ENCODE measurements at places on chromosomes 4 and X.
A peak's percentile ranks its signal among the peaks of the same experiment; 100 is the strongest.

DNA sequence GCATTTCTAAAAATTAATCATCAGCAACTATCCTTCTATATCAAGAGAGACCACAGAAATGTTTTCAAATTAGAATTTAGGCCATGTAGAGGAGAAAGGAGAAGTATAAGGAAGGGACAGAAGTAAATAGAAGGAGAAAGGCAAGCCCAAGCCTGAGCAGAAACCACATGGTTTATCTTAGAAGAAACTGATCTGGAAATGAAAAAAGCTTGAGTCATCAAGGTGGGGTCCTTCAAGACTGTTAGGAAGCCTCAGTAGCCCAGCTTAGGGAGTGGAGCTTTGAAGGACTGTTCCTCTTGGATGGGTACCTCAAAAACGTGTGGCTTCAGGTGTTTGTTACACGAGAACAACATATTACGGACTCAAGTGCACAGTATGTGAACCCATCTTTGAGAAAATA lies 4.5 kb downstream of the BMX start:
- no peak for DNase-seq

DNA sequence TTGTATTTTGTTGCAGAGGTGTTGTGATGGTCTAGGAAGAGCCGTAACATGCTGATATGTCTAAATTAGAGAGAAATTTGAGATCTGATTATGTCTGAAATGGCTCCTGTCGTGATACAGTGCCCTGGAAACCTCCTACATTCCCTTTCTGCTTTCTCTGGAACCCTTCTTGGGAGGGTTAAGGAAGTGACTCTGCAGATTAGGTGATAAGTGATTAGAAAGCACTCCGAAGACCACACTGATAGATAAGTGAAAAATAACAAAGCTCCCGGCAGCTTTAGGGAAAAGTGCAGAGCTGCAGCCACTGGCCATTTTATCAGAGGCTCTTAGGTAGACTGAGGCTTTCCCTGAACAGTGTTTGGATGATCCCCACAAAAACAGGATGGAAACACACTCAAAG lies 110.6 kb downstream of the MGST2 start:
- no peak for DNase-seq

DNA sequence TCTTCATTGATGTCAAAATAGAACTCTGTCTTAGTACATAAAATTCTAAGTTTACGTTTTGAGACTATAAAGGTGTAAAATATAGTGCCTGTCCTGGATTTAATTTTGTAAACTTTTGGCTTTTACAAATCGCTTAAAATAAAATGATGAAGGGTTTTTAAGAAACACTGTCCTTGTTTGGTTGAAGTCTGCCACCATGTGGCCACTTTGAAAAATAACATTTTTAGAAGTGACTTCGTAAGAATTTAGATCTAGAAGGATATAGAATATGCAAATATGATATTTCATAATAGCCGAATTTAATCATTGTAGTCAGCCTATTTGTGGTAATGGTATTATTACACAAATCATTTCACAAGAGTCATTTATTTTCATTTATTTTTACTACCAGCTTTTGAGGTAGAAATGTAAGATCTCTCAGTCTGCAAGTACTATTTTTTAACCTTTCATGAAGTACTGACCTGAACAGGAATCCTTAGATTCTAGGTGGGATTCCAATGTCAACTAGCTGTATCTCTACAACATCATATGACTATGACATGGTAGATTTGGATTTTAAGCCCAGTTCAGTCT lies 31.0 kb upstream of the FAT4 start:
- peak; percentile 12 for DNase-seq

GRCh38 chr4:47471591-47471990 lies 8.1 kb upstream of the COMMD8 start:
- DNase-seq, result no peak

GRCh38 chrX:42783451-42783850 lies 5.5 kb upstream of the PPP1R2C start:
- DNase-seq, result no peak

DNA sequence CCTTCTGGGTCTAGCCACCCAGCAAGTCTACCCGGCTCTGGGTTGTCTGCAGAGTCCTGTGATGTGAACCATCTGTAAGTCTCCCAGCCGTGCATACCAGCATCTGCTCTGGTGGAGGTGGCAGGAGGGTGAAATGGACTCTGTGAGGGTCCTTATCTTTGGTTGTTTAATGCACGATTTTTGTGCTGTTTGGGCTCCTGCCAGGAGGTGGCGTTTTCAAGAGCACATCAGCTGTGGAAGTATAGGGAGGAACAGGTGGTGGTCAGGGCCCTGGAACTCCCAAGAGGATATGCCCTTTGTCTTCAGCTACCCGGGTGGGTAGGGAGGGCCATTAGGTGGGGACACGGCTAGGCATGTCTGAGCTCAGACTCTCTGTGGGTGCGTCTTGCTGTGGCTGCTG lies 66.5 kb upstream of the ZFP42 start:
- no peak for DNase-seq

GRCh38 chr4:124390861-124391260 lies 321.7 kb downstream of the ANKRD50 start:
- no peak for DNase-seq

DNA sequence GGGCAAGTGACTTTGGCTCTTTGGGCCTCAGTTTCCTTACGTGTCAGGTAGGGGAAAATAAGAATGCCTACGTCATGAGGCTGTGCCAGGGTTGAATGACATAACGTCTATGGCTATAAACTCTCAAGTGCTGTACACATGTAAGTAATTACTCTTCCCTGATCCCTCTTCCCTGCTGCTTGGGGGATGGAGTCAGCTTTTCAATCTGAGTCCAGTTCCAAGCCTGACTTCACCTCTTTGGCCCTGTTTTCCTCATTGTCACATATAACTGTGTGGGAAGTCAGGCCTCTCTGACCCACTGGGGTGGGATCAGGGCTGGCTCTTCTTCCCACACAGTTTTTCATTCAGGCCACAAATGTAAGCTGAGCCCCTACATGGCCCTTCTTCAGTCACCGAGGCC lies 11.4 kb upstream of the CITED1 start:
- no peak for DNase-seq

GRCh38 chrX:27890611-27891010 lies 82.8 kb downstream of the MAGEB10 start:
- peak; percentile 68 for DNase-seq

GRCh38 chr4:74665876-74666275 lies 128.4 kb downstream of the BTC start:
- DNase-seq, result no peak

- no peak for DNase-seq
Measured at GRCh38 chr4:76989391-76990061, 40.0 kb downstream of the SEPTIN11 start.

DNA sequence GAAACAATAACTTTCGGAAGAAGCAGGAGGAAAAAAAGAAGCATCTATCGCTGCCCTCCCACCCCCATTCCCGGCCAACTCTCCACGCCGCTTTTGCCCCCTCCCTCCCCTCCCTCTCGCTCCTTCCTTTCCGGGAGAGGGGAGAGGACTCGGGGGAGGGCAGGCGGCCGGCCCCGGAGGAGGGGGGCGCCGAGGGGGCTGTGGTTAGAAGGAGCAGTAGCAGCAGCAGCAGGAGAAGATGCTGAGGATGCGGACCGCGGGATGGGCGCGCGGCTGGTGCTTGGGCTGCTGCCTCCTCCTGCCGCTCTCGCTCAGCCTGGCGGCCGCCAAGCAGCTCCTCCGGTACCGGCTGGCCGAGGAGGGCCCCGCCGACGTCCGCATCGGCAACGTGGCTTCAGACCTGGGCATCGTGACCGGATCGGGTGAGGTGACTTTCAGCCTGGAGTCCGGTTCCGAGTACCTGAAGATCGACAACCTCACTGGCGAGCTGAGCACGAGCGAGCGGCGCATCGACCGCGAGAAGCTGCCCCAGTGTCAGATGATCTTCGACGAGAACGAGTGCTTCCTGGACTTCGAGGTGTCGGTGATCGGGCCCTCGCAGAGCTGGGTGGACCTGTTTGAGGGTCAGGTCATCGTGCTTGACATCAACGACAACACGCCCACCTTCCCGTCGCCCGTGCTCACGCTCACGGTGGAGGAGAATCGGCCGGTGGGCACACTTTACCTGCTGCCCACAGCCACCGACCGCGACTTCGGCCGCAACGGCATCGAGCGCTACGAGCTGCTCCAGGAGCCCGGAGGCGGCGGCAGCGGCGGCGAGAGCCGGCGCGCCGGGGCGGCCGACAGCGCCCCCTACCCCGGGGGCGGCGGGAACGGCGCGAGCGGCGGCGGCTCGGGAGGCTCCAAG lies 1.3 kb downstream of the PCDH7 start:
- peak; percentile 20 for DNase-seq

- DNase-seq, result no peak
Measured at GRCh38 chr4:37522996-37523395, 163.2 kb downstream of the RELL1 start.

DNA sequence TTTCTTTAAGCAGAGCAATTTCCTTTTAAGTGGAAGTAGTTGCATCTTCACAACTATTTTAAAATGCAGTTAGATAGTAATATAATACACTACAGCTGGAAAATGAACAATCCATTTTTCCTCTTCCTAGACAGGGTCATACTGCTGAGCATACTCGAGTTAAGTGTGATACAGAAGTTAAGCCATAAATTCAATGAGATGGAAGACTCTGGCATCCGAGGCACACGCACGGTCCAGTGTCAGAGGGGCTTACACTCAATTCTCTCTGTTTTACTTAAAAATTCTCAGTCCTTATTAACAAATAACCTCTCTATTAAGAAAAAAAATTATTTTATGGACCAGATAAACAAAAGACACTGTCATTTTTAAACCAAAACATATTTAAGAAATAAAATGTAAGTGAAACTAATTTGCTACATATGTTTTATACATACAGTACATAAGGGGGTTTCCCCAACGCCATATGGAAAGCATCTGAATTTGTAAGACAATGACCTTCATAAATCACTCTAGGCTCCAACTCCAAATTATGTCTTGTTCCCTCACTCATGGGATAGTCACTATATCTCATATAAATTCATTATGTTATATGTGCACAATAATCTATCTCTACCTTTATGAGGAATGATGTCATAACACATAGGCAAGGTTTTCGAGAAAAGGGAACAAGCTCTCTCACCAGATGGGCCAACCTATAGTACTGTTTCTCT lies 315.3 kb downstream of the PAPSS1 start:
- no peak for DNase-seq

GRCh38 chr4:4881432-4881831 lies 22.0 kb downstream of the MSX1 start:
- no peak for DNase-seq

DNA sequence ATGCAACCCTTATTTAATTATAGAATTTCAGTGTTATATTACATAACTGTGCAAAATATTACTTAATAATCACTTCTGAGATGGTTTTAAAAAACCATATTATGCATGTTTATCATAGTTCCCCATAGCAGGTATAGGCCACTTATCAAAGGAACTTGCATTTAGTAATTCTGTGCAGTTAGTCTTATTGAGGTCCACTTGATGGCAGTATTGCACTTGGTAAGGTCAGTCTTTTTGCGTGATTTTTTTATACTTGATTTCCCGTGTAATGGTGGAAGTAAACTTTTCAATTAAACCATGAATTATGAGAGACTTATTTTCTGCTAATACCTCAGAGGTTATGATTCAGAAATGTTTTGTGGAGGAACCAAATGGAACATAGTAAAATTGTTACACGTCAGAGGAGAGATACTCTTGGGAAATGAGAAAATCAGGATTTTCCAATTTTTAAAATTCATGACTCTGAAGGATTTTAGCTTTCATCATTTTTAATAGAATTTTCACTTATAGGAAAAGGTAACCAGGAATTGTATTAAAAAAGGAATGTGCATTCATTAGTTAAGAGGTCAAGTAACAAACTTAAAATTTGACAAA lies 230.0 kb downstream of the CCSER1 start:
- peak; percentile 9 for DNase-seq

DNA sequence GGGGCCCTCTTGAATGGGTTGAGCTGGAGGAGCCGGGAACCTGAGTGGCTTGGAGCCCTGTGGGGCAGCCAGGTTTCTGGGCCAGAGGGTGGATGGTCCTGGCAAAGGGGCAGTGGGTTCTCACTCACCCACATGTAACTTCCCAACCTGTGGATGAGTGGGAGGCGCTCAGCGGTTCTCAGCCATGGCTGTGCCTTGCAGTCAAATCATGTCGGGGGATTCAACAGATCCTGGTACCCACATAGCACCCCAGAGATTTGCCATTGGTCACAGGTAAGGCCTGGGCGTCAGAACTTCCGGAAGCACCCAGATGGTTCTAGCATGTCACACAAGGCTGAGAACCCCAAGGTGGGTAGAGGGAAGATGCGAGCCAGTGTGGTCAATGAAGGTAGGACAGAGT lies 21.9 kb upstream of the CLCN4 start:
- DNase-seq, result no peak

DNA sequence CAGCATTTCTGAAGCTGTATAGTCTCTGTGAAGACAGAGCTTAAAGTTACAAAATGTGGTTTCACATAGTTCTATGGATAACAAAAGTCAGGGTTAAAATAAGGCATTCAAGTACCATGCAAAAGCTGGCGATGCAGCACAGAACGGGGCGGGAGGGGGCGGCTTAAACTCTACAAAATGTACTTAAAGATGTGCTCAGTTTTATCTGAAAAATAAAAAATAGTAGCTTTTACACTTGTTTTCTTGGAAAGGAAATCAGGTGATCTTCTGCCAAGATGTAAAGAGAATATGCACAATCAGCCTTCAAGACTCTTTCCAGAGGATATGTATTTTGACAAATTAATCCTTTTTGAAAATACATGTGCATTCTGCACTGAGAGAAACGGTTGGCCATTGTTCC lies 301.7 kb upstream of the EMCN start:
- DNase-seq, result no peak

DNA sequence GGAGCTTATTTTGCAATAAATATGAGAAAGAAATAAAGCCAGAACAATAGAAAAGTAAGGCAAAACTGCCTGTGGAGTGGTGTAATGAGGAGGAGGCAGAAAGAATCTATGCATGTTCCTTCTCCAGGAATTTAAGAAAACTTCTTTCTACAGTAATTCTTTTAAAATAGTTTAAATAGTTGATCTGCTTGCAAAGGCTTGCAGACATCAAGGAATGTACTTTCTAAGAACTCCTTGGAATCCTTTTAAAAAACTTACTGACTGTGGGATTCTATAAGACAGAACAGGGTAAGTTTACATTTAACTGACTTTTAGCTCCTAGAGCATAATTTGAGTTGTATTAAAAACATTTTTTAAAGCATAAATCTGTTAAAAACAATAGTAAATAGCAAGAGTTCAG lies 63.2 kb upstream of the ALB start:
- no peak for DNase-seq

GRCh38 chr4:43224559-43224958 lies 332.0 kb downstream of the GRXCR1 start:
- DNase-seq, result no peak

Data from HTR-8/SVneo (cell line).